ENCODE measurements at places on chromosomes 1 and 21.

- no peak for DNase-seq
Measured at GRCh38 chr1:219507437-219507836, 105.5 kb downstream of the ZC3H11B start.

DNA sequence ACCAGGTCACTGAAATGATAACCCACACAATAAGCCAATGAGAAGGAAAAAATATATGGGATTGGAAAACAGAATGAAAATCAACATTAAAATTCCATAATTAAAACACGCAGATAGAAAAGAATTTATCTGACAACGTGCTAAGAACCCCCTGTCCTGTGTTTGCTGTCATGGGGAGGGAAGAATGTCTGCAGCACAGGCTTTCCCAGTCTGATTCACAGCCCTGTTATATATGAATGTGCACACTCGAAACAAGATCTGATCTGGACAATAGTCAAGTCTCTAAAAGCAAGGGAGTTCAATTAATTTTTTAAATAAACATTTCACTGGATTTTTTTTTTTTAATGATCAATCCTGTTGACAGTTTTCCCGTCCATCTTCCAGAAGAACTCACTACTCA, 220.0 kb downstream of the RERE start:
- DNase-seq, result no peak

GRCh38 chr1:154568157-154568815, 708 bp downstream of the CHRNB2 start:
- DNase-seq, result no peak

DNA sequence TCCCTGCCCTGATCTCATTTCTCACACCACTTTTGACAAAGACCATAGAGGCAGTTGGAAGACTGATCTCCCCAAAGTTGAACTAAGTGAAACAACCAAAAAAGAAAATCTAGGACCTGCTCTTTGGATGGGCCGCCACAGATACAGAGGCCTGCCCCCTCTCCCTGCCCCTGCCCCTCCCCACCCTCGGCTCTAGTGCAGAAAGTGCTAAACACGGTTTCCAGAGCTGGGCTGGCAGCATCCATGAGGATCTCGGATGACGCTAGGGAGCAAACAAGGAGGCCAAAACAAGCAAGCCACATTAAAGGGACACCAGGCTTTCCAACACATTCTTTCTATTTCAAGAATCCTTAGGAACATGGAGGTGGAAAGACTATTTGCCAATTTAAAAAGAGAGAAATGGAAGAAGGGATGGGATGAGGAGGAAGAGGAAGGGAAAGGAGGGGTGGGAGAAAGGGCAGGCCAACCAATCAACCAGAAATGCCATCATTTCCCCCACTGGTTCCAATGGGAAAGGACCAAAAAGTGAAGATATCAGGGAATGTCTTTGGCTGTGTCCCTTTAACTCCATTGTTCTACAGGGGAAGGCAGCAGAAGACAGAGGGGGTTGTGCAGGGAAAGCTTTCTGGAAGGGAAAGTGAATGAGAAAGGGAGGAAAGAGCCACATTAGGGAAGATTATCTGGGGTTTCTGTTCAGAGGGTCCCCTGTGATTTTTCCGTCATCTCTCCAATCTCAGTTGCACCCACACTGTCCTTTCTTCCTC, 38.3 kb upstream of the GOLT1A start:
- DNase-seq, result no peak

GRCh38 chr1:3347257-3348020, 107.0 kb upstream of the ARHGEF16 start:
- no peak for DNase-seq

DNA sequence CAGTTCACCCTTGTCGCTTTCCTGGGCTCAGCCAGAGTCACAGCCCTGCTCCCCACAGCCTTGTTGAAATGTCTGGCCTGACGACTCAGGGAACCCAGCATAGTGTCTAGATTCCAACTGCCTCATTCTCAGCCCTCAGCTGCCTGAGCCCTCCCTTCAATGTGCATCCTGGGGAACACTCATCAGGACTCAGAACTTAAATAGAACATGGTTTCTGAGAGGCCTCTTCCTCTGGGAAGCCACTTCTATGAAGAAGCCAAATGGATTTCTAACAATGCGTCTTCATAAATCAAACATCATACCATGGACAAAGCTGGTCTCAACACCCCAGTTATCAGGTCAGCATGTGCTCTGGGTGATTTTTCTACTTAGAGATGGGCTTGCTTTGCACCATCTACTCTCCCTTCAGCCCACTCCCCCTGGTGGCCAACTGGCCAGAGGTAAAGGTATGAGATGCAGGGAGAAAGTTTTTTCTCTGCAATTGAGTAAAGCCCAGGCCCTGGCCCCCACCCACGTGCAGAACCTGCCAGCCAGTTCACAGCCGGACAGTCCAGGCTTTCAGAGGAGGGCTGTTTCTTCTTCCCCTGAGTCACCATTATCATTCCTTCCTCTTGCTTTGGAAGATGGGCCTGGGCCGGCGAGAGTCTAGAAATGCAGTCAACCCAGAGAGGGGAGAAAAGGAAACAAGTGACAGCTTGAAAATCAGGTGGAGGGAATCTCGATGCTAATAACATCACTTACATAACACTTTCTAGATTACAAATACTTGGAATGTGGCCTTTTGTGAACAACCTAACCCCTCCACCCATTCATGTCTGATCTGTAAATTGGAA, 32.1 kb downstream of the CD244 start:
- peak; percentile 75 for DNase-seq

GRCh38 chr1:4871373-4871772, 217.0 kb downstream of the AJAP1 start:
- DNase-seq, result no peak

GRCh38 chr1:243354511-243355153, 98.8 kb downstream of the SDCCAG8 start:
- DNase-seq, result peak; percentile 14

All from CD4-positive, alpha-beta T cell treated with Interleukin-17A for 1 hour (primary cell).